Activated CD8-positive, alpha-beta T cell treated with anti-CD3 and anti-CD28 coated beads for 36 hours (primary cell): ENCODE measurements at places on chromosomes 13 and 19. TPM values are rescaled to one million over a fixed set of nuclear protein-coding genes. Genes with fewer than 3 reads are reported as not detected.

DNA sequence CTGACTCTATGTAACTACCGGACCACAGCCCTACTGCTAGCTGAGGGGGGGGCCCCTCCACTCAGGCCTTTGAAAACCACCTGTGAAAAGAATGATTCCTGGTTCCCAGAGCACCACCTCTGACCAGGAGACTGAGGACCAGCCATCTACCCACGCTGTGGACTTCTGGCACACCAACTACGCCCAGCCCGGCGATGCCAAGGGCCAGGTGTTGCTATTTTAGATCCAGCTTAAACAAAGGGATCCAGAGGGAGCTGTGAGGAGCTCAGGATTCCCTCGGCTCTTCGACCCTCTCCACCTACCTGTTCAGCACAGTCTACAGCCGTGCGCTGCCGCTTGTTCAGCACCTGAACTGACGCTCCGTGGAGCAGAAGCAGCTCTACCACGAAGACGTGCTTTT, 23.0 kb downstream of the PDCD5 start:
- DNase-seq, result no peak

Gene ATP4B
- not detected for total RNA-seq

DNA sequence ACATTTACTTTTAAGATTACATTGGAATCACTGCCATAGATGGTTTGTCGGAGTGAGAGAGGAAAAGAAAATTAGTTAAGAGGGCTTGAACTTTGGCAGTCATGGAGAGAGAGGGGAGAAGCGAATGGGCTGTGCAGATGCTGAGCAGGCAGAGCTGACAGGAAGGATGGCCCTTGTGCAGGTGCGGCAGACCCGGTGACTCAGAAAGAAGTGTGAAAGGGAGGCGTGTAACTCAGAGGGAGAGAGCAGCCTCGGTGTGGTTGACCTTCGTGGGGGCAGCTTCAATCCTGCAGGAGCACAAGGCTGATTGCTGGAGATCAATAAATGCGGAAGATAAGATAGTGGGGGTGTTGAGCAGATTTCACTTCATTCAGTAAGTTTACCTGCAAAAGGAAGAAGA, 76.9 kb downstream of the TNFSF13B start:
- DNase-seq, result peak; percentile 14

- no peak for DNase-seq
Measured at GRCh38 chr19:40163541-40164129, 27.6 kb upstream of the MAP3K10 start.

- no peak for DNase-seq
Measured at GRCh38 chr19:11964496-11964857, 363 bp upstream of the ZNF763 start.
